ENCODE measurements at places on chromosomes 13 and 19.

- peak; percentile 27 for DNase-seq
These were observed at the start of gene PDE4A for GRCh38 chr19:10420444-10421239. PDE4A (plus strand) TSS chr19:10420538; CDS start chr19:10420765, 227 bp downstream.

DNA sequence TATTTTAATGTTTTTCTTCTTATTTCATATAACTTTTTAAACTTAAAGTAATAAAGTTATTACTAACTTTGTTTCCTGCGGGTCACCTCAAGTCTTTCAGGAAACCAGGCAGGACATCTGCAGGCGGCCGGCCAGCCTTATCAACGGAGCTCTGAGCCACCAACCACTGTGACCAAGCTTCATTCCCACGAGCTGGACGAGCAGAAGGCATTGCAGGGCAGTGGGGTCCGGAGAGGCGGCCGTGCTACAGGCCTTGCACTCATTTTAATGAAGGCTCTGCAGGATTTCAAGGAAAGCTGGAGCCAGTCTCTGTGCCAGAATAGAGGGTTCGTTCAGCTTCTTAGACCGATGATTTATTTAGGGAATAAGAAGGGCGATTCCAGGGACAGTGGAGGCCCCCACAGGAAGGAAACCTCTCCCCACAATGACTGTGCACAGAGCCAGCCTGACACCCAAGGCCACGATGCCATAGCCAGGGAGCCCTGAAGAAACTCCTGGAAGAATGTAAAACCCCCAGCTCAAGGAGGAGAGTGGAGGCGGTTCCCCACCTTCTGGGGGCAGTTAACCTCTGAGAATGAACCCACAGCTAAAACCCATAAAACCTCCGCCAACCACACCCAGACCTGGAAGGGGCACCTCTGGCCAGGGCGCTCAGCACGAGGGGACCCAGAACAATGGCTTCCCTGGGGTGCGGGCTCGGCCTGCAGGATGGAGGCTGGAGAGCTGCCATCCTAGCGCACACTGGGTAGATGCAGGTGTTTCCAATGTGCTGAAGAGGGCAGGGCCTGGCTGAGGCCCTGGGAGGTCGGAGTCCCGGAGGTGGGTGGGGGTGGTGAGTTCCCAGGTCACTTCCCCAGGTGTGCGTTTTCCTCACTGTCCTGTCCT lies 75.0 kb downstream of the RASA3 start:
- peak; percentile 43 for DNase-seq

GRCh38 chr19:16522559-16523377 lies 19.5 kb downstream of the CHERP start:
- no peak for DNase-seq

DNA sequence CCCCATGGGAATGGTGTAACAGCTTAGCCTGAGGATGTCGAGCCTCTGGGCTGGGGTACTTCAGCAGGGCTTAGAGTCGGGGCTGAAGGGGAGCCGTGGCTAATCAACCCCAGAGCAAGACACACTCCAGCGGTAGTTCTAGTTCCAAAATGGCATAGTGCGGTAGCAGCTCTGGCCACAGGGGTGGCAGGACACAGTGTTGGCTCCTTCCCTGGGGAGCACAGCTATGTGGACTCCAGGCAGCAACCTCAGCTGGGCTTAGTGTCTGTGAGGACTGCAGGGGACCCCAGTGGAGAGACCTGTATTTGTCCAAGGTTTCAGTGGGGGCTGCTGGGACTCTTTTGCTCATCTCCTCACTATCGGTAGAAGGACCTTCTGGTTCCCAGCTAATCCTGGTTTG lies 70.8 kb upstream of the PCDH20 start:
- DNase-seq: no peak

DNA sequence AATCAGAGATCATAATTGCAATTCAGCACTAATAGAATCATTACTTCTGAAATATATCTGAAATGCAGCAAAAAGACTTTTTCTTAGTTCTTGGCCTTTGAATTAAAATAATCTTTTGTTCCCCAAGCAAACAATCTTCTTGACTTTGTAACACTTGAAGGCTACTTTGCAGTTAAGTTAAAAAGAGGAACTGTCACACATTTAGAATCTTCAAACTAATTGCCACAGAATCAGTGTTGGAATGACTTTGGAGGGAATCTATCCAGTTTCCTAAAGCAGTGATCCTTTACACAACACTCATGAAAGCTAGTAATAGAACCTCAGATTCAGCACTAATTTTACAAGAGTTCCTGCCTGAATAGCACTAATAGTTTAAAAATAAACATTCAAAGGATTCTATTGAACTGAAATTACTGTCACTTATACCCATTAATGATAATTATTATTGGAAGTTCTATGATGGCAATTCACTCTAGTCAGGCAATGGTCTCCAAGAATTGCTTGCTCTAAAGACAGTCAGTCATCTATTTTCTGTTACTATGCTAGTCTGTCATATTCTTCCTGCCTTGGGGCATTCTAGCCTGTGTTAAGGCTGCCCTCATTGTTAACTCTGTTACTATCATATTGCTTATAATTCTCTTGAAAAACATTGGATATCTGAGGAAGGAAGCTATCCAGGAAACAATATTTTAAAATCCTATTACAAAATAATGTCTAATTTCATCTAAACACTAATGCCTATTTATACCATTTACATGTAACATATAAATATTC lies 362.4 kb downstream of the DIAPH3 start:
- DNase-seq: no peak

DNA sequence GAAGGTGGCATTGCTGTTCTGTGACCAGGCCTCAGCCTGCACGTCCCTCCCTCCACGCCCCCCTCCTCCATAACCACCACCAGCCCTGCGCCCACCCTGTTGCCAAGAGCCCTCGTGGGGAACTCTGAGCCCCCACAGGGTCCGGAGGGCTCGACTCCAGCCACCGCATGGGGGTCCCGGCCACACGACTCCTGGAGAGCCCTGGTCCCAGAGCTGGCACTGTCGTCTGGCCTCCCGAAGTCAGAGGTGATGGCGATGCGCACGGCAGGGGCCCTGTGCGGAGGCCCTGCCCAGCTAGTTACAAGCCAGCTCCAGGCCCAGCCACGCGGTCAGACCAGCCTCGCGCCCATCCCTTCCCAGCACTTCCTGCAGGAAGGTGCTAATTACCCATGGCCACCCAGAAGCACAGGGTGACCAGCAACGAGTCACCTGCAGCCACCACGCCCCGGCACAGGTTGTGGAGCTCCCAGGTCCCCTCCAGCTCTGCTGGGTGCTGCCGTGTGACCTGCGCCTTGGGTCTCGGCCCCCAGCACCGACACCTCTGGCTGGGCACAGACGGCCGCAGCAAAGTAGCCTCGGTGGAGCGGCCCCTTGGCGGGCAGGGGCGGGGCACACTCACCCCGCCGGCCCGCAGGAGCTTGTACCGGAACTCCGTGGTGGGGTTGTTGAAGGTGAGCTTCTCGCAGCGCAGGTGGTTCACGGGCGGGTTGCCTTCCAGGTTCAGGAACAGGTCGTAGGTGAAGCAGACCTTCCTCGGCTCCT lies 49.6 kb downstream of the MLLT1 start:
- no peak for DNase-seq

DNA sequence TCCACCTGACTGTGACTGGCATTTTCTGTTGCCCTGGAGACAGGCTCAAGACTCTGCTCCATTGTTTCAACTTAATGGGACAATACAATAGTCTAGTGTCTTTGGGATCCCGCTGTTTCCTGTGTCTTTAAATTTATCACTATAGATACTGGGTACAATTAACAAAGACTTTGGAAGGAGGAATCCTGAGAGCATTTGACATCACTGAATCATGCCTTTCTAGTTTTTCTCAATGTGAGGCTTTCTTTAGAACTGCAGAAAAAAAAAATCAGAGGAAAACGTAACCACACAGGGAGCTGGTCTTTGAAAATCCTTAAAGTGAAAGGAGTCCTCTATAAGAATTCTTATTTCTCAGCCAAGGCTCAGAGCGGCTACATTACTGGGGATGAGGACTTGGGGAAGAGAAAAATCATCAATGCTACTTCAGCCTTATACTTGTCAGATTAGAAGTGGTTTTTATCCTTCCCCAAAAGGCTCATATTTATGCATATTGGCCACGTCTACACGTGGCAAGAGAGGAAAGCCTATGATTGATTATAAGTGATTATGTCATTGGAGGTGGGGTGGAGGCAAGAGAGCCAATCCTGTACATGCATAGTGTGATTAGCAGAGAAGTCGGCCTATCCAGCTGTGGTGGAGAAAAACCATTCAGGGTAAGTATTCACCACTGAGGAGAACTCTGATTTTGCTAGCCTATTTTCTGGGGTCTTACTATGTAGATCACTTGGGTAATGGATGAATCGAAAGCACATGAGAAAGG lies 34.4 kb upstream of the UBL3 start:
- no peak for DNase-seq

DNA sequence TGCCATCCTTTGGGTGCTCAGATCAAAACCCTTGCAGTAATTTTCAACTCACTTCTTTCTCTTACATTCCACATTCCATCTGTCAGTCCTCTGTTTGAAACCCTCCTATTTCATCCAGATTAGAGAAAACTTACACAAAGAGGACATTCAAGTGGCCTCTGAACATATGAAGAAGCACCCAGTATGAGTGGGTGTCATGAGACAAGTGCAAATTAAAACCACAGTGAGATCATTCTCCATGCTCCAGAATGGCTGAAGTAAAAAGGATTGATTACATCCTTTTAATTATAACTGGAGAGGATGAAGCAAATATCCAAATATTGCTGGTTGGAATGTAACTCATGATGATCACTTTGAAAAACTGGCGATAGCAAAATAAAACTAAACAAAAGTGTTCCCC lies 96.5 kb downstream of the MIPEP start:
- no peak for DNase-seq

- no peak for DNase-seq
These were observed 313.4 kb upstream of the TMTC4 start for GRCh38 chr13:100987948-100988347.

GRCh38 chr19:16476401-16476800 lies 4.6 kb upstream of the EPS15L1 start:
- no peak for DNase-seq

- DNase-seq: peak; percentile 23
These were observed 62.1 kb downstream of the ARHGEF7 start for GRCh38 chr13:111177081-111177711.

- DNase-seq: no peak
These were observed 79.1 kb upstream of the ZNF835 start for GRCh38 chr19:56750658-56751057.

- no peak for DNase-seq
These were observed 47.5 kb upstream of the ESD start for GRCh38 chr13:46844431-46844830.

- peak; percentile 48 for DNase-seq
These were observed 5.4 kb downstream of the RNU6-9 start for GRCh38 chr19:898663-899062.

- peak; percentile 35 for DNase-seq
These were observed 191.8 kb upstream of the NBEA start for GRCh38 chr13:34750078-34750931.

DNA sequence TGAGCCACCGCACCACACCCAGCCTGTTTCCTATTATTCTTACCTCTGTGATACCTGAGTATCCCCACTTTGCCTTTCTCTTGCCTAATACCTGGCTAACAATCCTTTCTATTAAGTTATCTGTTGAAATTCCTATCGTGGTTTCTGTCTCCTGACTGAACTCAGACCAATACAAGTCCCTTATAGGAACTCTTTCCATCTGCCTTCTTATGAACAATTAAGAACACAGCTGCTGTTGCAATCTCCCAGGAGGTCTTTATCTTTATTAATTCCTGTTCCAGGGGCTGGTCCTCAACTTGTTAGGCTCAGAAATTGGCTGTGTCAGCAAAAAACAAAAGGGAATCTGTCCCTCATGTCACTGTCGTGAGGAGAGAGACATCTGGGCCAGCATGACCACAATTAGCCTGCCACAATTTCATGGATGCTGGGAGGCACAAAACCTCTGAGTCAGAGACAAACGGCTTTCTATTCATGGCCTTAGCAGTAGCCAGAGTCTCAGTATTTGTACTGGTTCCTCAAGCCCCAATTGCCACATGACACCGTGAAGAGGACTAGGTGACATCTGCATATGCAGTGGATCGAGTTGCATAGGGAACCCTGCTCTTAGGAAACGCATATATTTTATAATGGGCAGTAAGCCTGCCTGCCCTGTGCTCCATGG lies 58.2 kb downstream of the NUFIP1 start:
- DNase-seq: peak; percentile 59

DNA sequence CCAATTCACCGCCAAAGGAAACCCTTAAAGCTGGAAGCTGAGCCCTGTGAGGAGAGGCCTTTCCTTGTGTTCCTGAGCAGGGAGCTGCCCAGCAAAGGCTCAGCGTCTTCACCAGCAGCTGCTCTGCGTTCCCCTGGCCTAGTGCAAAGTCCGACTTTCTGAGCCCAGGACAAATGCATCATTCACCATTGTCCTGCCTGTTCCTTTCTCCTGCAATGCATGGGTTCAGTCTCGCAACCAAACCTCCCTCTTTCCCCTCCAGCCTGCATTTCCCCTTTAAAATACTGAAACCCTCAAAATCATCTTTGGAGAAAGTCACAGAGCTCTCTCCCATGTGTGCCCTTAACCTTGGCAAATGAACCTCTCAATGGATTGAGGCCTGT lies 12.9 kb upstream of the TMEM255B start:
- no peak for DNase-seq

DNA sequence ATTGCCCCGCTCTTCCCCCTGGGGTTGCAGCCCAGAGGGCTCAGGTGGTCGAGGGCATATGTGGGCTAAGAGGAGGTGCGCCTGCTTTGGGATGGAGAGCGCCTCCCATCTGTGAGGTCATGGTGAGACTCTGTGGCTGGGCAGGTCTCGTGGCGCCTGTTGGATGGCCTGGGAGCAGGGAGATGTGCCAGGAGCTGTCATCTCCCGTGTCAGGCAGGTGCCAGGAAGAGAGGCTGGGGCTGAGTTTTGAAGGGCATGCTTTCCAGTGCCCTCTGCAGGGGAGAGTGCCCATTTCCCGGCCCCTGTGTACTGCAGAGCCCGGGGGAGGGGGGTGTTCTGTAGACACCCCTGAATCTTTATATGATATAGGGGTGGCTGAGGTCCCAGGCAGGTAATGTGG lies 2.8 kb downstream of the WTIP start:
- DNase-seq: no peak

GRCh38 chr13:21686751-21687391 lies 16.0 kb downstream of the FGF9 start:
- DNase-seq: no peak

- DNase-seq: no peak
These were observed 2711.5 kb upstream of the PCDH20 start for GRCh38 chr13:64127192-64127591.

DNA sequence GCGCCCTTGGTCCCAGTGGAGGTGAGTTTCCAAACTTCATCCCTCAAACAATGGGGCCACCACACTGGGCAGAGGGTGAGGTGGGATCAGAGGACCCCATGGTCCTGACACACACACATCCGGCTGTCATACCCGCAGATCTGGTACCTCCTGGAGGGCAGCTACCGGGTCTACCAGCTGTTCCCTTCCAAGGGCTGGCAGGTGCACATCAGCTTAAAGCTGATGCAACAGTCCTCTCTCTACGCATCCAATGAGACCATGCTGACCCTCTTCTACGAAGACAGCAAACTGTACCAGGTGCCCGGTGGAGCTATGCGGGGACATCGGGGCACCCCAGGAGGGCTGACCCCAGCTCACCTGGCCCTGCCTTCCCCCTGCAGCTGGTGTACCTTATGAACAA lies 14.0 kb upstream of the PSMD8 start:
- no peak for DNase-seq

GRCh38 chr13:80361883-80362327 lies 21.0 kb upstream of the SPRY2 start:
- DNase-seq: no peak
